Lower lobe of right lung (tissue), 2 donors: ENCODE measurements at places on chromosomes 11 and 22.

GRCh38 chr22:45564349-45565030 lies 61.8 kb downstream of the FBLN1 start:
- DNase-seq: no peak

DNA sequence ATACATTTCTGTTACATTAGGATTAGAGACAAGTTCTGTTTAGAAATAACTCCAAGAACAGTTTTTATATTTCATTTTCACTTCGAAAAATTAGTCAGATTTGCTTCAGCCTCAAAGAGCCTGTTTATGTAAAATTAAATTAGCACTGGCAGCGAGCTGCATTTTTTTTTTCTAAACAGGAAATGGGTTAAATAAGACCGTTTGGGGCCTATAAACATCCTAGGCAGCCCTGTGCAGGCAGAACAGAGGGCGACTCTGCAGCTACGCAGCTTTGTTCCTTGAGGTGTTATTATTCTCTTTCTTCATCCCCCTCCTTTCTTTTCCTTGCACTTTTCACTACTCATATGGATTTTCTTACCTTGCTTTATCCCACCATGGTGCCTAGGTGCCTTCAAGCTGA lies 48.7 kb downstream of the CWC15 start:
- DNase-seq: no peak

GRCh38 chr11:26985943-26986342 lies 8.0 kb upstream of the FIBIN start:
- no peak for DNase-seq

DNA sequence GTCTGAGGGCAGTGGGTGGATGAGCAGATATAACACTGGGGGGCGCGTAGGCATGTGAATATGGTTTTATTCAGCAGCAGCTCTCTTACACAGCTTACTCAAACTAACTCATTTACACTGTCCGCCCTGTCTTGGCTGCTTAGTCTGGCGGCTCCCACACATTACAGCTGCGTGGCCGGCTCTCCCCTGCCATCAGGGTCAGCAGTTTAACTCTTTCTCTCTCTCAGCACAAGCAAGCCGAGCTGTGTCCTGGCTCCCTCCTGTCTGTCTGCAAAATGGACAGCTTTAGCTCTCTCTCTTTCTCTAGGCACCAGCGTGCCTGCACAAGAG lies 1310.1 kb upstream of the RAG2 start:
- no peak for DNase-seq

- no peak for DNase-seq
Observed at GRCh38 chr22:37442537-37442936, 15.3 kb upstream of the ELFN2 start.

- no peak for DNase-seq
Observed at GRCh38 chr11:130592056-130592455, 143.6 kb downstream of the ADAMTS15 start.

GRCh38 chr11:117303101-117303500 lies 12.0 kb downstream of the BACE1-AS start:
- DNase-seq: no peak
